A172 (cell line): ENCODE measurements at places on chromosomes 3 and 15. TPM values are rescaled to one million over a fixed set of nuclear protein-coding genes. Genes with fewer than 3 reads are reported as not detected.
A peak's percentile ranks its signal among the peaks of the same experiment; 100 is the strongest.

GRCh38 chr15:37375519-37375918 is 275.2 kb upstream of the MEIS2 start:
- DNase-seq: no peak

DNA sequence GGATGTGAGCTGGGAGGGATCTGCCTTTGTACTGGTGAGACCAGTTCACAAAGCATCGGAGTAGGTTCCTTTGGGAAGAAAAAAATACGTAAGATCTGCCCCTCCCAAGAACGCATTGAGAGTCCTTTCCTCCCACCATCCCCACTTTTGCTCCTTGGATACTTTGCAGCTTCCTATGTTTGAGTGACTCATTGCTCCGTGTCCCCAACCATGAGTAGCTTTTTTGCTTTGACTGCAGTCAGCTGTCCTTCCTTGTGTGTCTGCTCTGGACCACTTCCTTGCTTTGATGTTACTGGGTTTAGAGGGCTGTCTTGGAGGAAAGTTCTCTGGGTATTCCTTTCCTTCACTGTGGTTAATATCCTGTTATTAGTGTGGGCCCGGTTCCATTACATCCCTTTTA is 43.2 kb upstream of the PTPN23 start:
- no peak for DNase-seq

DNA sequence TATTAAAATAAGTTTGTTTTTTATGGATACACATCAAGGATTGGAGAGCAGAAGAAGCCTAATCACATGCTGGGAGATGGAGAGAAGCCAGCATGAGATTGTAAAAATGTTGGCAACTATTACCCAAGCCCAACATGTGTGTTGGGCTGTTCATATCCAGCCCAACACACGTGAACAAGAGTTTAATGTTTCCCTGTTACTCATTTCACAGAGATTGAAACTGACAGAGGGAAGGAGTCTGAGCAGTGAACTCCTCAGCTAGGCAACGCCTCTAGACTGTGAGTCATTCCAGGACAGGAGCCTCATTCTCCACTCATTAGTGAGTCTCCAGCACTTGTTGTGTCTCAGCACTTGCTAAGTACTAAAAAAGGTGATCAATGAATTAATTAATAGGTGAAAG is 43.2 kb upstream of the CMSS1 start:
- peak; percentile 67 for DNase-seq

GRCh38 chr3:128240232-128240631 is 87.0 kb downstream of the EEFSEC start:
- DNase-seq: no peak

DNA sequence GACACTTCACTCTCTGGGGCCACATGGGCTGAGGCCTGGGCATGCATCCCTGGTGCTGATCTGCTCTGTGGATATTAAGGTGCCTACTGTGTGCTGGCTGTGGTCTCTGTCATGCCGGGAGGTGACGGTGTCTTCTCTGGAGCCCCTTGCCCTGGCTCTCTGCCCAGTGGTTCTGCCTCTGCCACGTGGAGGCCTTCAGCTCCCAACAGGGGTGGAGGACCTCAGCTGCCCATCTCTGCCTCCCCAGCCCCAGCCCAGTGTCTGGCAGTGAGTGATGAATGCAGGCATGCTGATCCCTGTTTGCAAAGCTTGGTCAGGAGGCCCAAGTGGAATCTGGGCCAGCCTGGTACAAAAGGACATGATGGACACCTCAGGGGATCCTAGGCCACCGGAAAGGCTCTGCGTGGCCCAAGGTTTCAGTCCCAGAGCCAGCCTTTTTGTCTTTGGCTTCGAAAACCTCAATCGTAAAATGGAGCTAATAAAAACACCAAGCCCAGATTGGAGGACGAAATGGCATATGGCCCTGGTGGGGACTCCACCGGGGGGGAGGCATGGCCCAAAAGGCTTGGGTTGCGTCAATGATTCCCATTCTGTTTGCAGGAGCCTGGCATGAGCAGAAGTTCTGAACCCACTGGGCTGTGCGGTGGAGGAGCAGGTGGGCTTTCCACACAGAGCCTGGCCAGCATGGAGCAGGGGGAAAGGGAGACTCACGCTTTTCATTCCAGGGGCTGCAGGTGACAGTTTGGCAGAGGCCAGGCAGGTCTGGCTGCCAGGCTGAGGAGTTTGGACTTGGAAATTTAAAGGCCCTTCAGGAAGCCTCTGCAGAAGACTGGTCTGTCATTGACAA is 54.7 kb upstream of the KLF13 start:
- no peak for DNase-seq

- DNase-seq: no peak
These were observed 23.5 kb upstream of the ARPIN start for GRCh38 chr15:89936051-89936785.

DNA sequence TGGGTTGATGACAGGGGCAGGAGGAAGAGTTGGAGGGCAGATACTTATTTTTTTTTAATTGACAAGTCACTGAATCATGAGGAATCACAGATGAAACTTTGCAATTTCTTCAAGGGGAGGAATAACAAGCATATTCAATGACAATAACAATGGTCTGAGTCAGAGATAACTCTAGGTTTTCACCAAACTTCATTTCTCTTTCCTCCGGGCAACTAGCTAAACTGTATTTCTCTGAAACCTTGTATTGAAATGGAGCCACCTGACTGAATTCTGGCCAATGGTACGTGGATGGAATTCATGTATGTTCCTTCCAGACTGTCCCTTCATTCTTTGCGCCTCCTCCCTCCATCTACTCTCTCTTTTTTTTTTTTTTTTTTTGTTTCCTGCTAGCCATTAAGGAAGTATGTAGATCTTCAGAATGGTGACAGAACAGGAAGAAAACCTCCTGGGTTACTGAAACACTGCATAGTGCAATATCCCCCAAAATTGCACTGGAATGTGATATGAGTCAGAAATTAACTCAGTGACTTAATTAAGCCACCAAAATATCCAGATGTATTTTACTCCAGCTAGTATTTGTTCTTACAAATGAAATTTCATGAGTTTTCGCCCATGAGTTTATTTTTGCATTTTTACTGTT is 495.4 kb downstream of the OTOL1 start:
- peak; percentile 6 for DNase-seq

- no peak for DNase-seq
These were observed 795 bp downstream of the MCM2 start for GRCh38 chr3:127598841-127599570.

DNA sequence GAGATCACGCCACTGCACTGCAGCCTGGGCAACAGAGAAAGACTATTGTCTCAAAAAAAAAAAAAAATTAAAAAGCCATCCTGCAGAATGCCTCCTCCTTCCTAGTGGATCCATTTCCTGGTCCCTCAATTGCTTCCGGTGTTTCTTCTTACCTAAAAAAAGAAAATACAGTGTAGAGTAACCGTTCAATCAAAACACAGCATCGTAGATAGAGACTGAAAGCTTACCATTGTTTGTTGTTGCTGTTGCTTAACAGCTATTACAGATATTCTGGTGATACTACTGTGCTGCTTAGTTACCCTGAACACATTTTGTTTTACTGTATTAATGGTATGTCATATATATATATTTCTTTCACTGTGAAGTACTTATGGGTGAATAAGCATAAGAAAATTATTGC is 105.5 kb upstream of the LRRFIP2 start:
- no peak for DNase-seq

- DNase-seq: no peak
These were observed 25.4 kb downstream of the IFT80 start for GRCh38 chr3:160373655-160374054.

DNA sequence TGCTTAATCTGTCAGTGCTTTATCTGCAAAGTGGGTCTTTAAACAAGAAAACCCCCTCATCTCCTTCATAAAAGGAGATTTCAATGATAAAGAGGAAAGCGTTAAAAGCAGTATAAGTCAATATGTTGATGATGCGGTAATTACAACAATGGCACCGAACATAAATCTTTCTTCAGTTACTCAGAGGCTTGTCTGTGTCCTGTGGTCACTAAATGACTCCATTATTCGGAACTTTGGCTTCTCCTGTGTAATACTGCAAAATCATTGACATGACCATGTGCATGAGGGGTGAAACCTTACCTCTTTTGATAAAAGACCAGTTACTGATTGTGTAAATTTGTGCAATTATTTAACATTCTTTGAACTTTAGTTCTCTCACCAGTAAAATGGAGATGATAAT is 4.8 kb upstream of the USP3 start:
- DNase-seq: no peak

Gene SLC9C1
- total RNA-seq: not detected in 2 replicates

Gene PPIP5K1
- 5.5 and 11.8 TPM in 2 replicates for total RNA-seq
